ENCODE measurements at places on chromosomes 7 and 10.

DNA sequence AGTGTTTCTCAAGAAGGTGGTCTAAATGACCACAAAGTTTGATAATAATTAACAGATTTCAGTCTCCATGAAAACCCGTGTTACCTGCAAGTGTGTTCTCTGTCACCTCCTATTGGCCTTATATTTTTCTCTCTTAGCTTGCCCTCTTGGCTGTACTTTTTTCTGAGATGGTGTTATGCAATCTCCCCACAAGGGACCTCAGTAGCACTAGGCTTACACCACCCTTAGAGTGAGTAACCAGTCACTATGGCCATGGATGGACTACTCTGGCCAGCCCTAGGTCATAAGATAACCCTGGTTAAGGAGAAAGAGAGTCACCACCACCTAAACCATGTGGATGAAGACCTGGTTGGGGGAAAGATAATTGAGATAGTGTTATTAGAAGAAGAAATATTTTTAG is 76.8 kb downstream of the NPSR1 start:
- DNase-seq: no peak

DNA sequence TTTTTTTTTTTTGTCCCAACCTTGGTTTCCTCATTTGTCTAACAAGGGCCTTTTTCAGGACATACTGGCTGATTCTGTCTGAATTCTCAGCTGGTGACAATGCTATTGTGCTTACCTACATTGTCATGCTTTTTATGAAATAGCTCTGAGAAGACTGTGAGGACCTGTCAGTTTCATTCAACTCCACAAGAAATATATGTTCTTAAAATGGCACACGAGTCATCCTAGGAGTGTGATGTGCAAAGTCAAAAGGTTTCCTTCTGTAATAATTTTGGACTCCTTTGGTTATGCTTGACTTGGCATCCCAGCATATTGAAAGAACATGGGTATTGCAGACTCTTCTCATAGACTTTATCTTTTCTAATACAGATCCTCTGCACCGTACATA is 316.0 kb downstream of the GFRA1 start:
- DNase-seq: no peak

- no peak for DNase-seq
Observed at GRCh38 chr10:70684374-70684773, 12.1 kb downstream of the ADAMTS14 start.

GRCh38 chr7:122311734-122312450 is 7.3 kb upstream of the FEZF1 start:
- no peak for DNase-seq

- no peak for DNase-seq
Observed at GRCh38 chr10:73585327-73585726, 5.8 kb downstream of the USP54 start.

- DNase-seq: no peak
Observed at GRCh38 chr10:133465191-133465949, 11.6 kb downstream of the SCART1 start.

DNA sequence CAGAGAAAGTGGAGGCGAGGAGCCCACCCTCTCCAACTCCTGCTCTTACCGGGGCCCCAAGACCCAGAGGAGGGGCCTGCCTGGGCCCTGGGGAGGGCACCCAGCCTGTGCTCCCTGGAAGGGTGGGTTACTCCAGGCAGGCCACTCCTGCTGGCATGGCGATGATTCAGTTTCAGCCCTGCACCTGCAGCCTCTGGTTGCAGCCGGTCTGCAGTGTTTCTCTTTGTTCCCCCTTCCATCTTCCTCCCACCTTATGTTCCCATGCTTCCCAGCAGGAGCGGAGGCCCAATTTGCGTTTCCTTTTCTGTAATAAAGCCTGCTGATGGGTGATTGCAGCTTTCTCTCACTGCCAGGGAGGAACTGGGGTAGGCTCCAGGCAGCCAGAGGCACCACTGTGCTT is 53.2 kb upstream of the FAM20C start:
- DNase-seq: no peak

- no peak for DNase-seq
Observed at GRCh38 chr7:39088730-39089593, 111.3 kb downstream of the POU6F2 start.

GRCh38 chr7:42096681-42097561 is 140.1 kb downstream of the GLI3 start:
- DNase-seq: peak; percentile 60

DNA sequence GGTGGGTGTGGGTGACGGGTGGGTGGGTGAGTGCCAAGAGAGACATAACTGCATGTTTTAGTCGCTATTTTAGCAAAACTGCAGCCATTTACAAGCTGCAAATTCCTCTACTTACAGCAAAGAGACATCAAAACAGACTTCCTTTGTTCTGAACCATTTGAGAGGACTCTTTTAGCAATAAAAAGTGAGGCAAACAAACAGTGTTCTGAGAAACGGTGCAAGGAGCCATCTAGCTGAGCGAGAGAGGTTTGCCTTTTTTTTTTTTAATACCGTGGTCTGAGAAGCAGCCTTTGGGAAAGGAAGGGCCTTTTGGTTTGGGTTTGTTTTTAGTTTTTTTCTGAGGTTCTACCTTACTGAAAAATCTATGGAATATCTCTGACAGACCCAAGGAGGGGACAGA is 62.9 kb downstream of the SCRN1 start:
- DNase-seq: no peak

DNA sequence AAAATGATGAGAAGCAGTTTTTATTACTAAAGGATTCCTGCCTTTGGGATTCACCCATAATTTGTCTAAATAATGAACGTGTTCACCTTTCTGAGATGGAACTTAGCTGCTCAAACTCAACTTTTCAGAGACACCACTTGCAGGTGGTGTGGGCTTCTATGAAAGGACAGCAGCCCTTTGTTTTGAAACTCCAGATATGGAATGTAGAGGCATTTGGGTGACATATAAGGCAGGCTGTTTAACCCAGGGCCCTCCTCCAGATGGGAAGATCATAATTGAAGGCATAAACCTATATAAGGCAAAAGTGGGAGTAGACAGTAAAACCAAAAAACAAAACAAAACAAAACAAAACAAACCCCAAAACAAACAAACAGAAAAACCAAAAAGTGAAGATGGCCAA is 11.9 kb upstream of the HUS1 start:
- no peak for DNase-seq

GRCh38 chr7:129773328-129773731 is 161.8 kb downstream of the NRF1 start:
- DNase-seq: no peak

DNA sequence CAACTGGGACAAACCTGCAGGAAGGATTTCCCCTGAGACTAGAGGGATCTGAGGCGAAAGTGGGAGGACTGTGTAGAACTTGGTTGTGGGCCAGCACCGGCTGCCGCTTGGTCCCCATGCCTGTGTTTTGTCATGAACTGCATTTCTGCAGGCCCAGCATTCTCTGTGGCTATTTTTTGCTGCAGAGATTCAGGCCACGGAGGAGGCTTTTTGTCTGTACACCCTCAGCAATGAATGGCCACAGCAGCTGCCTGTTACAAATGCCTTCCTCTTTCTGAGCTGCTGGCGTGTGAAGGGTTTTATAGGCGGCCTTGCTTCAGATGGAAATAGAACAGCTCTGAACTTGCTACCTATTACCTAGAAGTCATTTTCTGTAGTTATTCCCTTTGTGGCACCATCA is 164.4 kb downstream of the SH2D4B start:
- DNase-seq: peak; percentile 58

DNA sequence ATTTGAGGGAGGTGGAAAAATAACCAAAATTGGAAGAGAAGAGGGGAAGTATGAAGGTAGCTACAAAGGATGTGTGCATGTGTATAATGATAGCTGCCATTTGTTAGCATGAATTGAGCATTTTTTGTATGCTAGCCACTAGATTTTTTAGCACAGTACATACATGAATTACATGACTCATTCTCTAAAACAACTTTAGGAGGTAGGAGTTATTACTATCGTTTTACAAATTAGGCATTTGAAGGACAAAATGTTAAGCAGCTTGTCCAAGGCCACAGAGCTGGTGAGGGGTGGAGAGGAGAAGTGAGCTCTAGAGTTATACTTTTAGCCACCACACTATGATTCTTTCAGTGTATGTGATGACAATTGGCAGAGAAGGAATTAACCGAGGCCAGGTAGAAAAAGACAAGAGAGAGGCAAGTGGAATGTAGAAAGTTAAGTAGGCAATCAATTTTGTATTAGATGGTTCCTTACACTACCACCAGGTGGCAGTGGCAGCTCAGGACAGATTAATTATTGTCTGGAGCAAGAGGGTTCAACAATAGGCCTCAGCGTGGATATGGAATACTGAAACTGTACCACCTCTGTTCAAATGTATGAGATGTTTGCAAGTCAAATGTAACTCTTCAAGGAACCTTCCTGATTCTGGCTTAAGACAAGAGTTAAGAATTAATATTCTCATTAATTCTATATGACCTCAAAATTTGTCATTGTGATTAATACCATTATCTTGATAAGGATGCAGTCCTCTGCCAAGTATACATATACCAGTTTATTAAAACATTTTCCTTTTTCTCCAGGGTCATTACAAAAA is 128.0 kb downstream of the MBL2 start:
- DNase-seq: peak; percentile 49

DNA sequence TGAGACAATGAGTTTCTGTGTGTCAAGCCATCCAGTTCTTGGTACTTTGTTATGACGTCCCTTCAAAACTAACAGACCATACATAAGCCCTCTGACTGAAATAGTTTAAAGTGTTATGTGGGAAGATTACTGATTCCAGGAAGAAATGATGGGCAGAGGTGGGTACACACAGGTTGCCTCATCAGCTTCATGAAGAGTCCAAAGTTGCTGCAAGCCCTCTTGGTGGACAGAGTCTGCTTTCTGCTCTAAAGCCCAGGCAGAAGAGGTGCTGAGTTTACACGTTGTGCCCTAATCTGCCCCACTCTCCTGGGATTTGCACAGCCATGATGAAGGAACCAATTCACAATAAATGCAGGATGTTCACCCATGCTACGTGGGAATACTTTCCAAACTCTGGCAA is 187.4 kb downstream of the PARD3 start:
- DNase-seq: no peak

GRCh38 chr10:128098631-128099030 is 27.6 kb downstream of the MKI67 start:
- no peak for DNase-seq

DNA sequence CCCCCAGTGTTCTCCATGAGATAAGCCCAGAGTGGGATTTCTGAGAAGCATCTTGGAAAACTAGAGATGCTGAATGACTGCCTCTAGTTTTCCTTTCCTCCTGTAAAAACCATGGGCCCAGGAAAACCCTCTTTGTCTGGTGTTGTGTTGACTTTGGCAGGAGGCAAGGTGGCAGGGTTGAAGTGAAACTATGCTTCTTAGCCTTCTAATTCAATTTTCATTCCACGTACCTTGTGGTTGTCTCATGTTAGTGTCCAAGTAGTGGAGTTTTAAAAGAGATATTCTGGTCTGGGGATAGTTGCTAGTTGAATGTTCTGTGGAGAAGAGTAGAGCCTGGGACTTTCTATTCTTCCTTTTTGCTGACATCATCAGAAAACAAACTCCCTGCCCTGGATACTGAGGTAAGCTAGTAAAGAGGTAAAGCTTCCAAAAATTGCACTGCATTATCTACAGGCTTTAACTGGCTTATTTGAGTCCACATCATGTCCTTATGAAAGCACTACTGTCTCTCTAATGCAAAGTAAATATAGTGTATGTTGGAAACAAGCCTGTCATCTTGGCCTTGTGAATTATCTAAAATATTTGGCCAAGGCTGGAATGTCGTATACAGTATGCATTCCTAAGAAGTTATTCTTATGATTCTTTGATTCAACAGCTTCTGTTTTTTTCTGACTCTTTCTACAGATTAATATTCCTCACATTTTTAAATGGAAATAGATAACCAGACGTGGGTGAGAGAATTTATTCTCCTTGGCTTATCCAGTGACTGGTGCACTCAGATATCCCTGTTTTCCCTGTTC is at the start of gene OR2F2:
Gene OR2F2 (plus strand): TSS at position 708 of the 800 bp plus-strand sequence. CDS start 0 bp downstream, at position 708.
- DNase-seq: peak; percentile 10

DNA sequence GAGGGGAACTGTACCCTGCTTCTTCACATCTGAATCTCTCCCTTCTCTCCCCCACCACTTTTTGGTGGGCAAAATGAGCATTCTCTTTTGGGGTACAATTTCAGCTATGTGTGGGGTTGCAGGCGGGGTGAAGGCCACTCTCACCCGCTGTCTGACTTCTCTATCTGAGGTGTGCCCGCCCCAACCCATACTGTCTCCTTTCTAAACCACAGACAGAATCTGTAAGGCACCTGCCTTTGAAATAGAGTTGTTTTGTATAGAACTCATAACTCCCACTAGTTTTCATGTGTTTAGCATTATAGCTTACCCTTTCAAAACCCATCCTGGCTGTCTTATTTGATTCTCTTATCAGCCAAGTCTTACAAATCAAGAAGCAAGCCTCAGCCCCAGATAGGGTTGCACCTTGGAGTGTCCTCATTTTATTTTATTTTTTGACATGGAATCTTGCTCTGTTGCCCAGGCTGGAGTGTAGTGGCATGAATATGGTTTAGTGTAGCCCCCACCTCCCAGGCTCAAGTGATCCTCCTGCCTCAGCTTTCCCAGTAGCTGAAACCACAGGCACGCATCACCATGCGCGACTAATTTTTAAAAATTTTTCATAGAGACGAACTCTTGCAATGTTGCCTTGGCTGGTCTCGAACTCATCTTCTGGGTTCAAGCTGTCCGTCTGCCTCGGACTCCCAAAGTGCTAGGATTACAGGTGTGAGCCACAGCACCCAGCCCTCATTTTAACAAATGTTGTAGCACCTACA is 11.9 kb downstream of the TSPAN14 start:
- no peak for DNase-seq

- DNase-seq: no peak
Observed at GRCh38 chr10:110709444-110709828, 65.3 kb downstream of the RBM20 start.

DNA sequence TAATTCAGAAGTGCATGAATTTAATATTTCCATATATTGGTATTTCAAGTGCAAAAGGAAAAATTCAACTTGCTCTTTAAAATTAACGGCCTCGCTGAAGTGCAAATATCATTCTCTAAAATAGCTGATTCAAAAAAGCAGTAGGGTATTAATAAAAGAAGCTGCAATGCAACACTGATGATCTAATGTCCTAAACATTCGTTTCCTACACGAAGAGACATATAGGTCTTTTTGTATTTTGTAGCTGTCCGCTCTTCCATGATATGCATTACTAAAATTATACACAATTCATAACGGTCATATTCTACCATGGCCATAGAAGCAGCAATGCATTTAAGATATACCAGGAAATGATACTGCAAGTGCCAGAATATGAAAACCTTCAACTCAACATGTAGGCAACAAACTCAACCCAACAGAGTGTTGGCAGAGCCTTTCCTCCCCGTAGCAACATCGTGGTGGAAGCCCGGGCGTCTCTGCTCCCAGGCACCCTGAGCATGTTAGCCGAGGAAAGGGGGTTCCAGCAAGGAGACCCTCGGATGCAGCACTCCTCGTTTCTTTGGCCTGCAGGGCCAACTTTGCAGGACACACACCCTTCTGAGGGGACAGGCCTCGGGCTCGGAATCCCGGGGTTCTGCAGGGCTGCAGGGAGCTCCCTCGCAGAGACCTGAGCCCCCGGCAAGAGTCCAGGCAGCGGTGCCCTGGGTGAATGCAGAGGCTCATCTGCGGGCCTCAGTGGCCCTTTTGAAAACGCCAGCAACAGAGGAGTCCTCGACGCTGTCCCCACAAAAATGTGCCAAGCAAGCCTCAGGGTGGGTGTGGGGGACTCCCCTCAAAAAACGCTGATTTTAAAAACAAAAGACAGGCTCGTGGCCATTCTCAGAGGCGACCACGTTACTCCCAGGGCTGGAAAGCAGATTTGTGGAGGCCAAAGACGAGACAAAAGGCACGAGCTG is 1.6 kb downstream of the FAM171A1 start:
- peak; percentile 54 for DNase-seq

Measured in tongue (tissue), 3 donors.